Smooth muscle cell of the pulmonary artery (primary cell): ENCODE measurements at places on chromosomes 1 and 21. TPM values are rescaled to one million over a fixed set of nuclear protein-coding genes. Genes with fewer than 3 reads are reported as not detected.

The STMN1 gene
- total RNA-seq, result 22.4 and 28.7 TPM in 2 replicates

The CRYZL1 gene
- 26.2 and 34.4 TPM in 2 replicates for total RNA-seq

The MYOC gene
- total RNA-seq, result 0.13 TPM in 1 of 2 replicates, not detected in the other

The RGS13 gene
- not detected in 2 replicates for total RNA-seq

The FLG gene
- under 0.01 and 0.23 TPM in 2 replicates for total RNA-seq

The SERTAD4 gene
- 13.6 and 22.2 TPM in 2 replicates for total RNA-seq

The EPHA2 gene
- 34.7 and 76.8 TPM in 2 replicates for total RNA-seq

The CELF3 gene
- total RNA-seq, result not detected in 2 replicates

The ADARB1 gene
- total RNA-seq, result 9.3 and 11.9 TPM in 2 replicates

The LINGO4 gene
- total RNA-seq, result not detected in 2 replicates

The SLC2A5 gene
- 3.7 and 25.9 TPM in 2 replicates for total RNA-seq

The IBA57 gene
- 6.3 and 7.4 TPM in 2 replicates for total RNA-seq

The DCDC2B gene
- not detected in 2 replicates for total RNA-seq

The BTBD8 gene
- 2.1 and 6.9 TPM in 2 replicates for total RNA-seq

The NCMAP gene
- not detected in 2 replicates for total RNA-seq

The CTNNBIP1 gene
- total RNA-seq, result 19.5 and 23.5 TPM in 2 replicates

The SLC9C2 gene
- 0.03 TPM in 1 of 2 replicates, not detected in the other for total RNA-seq

The CHI3L1 gene
- total RNA-seq, result 0.39 and 1.1 TPM in 2 replicates

The ASCL5 gene
- total RNA-seq, result not detected in 2 replicates

The SPRR4 gene
- total RNA-seq, result not detected in 2 replicates

The RAB7B gene
- 2.4 and 6.5 TPM in 2 replicates for total RNA-seq

The MSH4 gene
- 0.33 and 0.52 TPM in 2 replicates for total RNA-seq

The RRP1 gene
- 14.0 and 24.6 TPM in 2 replicates for total RNA-seq

The FAM163A gene
- total RNA-seq, result under 0.01 TPM in 1 of 2 replicates, not detected in the other

The KIF14 gene
- total RNA-seq, result 1.3 and 3.5 TPM in 2 replicates

The LAX1 gene
- 0.07 and 0.10 TPM in 2 replicates for total RNA-seq
